Esophagus (tissue), 2 donors: ENCODE measurements at places on chromosomes 4 and X. TPM values are rescaled to one million over a fixed set of nuclear protein-coding genes. Genes with fewer than 3 reads are reported as not detected.

The SHOX gene
- polyA plus RNA-seq: not detected

The DSPP gene
- not detected for polyA plus RNA-seq

The NXF2B gene
- not detected for polyA plus RNA-seq

The CYSLTR1 gene
- polyA plus RNA-seq: 0.84 TPM

The MAGEA8 gene
- not detected for polyA plus RNA-seq
